ENCODE measurements at places on chromosomes 13 and 19. TPM values are rescaled to one million over a fixed set of nuclear protein-coding genes. Genes with fewer than 3 reads are reported as not detected.
A peak's percentile ranks its signal among the peaks of the same experiment; 100 is the strongest.

DNA sequence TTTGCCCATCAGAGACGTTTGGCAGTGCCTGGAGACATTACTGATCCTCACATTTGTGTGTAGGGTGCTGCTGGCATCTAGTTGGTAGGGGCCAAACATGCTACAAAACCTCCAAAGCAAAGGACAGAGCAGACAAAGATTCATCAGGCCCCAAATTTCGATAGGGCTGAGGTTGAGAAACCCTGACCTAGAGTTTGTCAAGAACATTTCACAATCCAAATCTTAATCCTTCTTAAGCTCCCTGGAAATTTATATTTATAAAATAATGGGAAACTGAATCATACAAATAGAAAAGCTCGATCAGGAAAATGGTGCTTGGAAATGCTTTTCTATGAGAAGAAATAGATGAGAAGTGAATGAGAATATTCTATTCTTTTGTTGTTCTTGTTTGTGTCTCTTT is 273.6 kb downstream of the DCT start:
- DNase-seq, result no peak
- no peak overlapping the region for H3K4me3 ChIP-seq
- H3K27me3 ChIP-seq, result no peaks in the 10 kb centered on the region

- H3K27me3 ChIP-seq, result no peaks in the 10 kb centered on the region
- no peak for DNase-seq
- no peak overlapping the region for H3K4me3 ChIP-seq
- peaks cover 4% of the 10 kb centered on the region for H3K4me1 ChIP-seq
Observed at GRCh38 chr19:3042621-3043267, 13.7 kb upstream of the TLE2 start.

DNA sequence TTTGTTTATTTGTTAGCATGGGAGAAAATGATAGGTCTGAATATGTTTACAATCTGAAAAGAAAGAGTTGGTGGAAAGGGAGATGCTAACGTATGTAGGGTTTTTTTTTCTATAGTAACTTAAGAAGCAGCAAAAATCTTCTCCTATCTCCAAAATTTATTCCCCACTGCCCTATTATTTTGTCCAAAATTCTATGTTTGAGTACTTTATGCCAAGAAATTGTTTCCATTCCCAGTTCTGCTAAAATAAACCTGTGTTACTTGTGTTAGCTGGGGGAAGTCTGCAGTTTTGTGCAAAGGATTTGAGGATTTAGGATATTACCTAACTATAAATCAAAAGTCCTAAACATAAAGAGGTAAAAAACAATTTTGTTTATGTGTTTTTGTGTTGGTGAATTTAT is 2770.4 kb upstream of the PCDH20 start:
- no peak for DNase-seq
- no peaks in the 10 kb centered on the region for H3K4me1 ChIP-seq
- no peak overlapping the region for H3K27ac ChIP-seq
- H3K4me3 ChIP-seq, result no peak overlapping the region
- H3K36me3 ChIP-seq, result no peaks in the 10 kb centered on the region

DNA sequence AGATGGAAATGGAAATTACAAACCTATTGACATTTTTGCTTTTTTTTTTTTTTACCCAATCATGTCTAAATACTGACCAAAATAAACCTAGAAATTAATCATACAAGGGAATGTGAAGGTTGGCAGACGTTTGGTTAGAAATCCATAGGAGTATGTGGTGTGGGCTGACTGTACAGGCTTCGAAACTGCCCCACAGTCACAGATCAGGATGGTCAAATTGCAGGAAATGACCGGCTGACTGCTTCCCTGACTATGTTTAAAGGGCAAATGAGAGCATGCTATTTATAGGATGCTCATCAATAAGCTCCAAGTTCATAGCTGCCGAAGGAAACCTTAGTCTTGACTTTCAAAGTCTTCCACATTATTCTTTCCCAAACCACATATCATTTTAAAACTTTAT is 118.4 kb downstream of the COG6 start:
- no peaks in the 10 kb centered on the region for H3K36me3 ChIP-seq
- H3K4me1 ChIP-seq, result no peaks in the 10 kb centered on the region
- no peak for DNase-seq
- no peak overlapping the region for H3K4me3 ChIP-seq

DNA sequence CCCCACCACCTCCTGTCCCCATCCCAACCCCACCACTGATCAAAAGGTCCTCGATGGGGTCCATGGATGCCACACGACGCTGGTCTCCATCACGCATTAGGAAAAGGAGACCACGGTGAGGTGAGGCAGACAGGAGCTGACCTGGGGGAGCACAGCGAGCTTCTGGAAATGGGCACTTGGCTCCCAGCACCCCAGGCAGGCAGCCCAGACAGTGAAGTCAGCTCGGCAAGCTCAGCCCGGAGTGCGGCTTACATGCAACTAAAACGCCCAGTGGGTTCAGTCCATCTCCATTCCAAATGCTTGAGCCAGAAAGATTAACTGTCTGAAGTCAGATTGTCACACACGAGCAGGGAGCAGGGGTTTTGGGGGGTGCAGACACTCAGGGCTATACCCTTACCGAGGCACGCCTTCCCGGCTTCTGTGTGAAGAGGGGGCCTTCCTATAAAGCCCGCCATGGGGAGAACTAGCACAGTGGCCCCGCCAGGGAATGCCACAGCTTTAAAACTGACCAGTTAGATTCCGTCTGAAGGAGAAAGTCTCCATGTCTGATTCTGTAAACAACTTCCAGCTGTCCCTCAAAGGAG is 79.4 kb downstream of the SPACA7 start:
- H3K36me3 ChIP-seq, result no peaks in the 10 kb centered on the region
- H3K27ac ChIP-seq, result no peak overlapping the region
- H3K4me1 ChIP-seq, result no peaks in the 10 kb centered on the region
- H3K4me3 ChIP-seq, result no peak overlapping the region
- DNase-seq, result peak; percentile 13

- H3K27me3 ChIP-seq, result no peaks in the 10 kb centered on the region
- no peaks in the 10 kb centered on the region for H3K36me3 ChIP-seq
- no peak overlapping the region for H3K27ac ChIP-seq
- H3K4me3 ChIP-seq, result no peak overlapping the region
- H3K4me1 ChIP-seq, result peaks cover 18% of the 10 kb centered on the region
- no peak for DNase-seq
Observed at GRCh38 chr13:51283371-51283770, 56.1 kb upstream of the SERPINE3 start.

DNA sequence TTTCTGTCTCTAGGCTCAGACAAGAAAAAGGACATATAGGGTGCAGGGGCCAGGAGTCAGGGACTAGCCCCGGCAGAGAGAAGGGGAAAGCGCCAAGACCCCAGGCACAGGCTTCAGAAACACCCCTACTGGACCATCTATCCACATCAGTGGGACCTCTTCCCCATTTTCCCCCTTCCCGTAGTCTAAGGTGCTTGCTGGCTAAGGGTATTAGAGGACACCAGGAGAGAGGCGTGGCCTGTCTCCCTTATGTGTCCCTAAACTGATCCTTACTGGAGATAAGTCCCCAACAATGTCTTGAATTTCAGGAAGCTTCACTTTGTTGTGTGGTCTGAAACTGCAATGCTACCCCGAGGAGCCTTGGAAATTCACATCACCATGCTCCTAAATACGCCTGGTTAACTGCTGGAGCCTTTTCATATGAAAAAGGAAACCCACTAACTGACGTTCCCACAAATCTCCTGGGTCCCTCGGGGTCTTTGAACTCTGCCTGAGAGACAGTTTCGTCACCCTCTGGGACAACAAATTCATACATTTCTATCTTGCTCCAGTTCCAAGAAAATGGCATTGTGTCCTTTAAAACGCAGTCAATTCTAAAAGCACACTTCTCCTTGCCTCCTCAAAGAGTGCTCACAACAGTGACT is 197.7 kb downstream of the COL4A1 start:
- peaks cover 23% of the 10 kb centered on the region for H3K4me1 ChIP-seq
- no peaks in the 10 kb centered on the region for H3K27me3 ChIP-seq
- H3K36me3 ChIP-seq, result no peaks in the 10 kb centered on the region
- H3K4me3 ChIP-seq, result no peak overlapping the region
- H3K27ac ChIP-seq, result no peak overlapping the region
- no peak for DNase-seq

DNA sequence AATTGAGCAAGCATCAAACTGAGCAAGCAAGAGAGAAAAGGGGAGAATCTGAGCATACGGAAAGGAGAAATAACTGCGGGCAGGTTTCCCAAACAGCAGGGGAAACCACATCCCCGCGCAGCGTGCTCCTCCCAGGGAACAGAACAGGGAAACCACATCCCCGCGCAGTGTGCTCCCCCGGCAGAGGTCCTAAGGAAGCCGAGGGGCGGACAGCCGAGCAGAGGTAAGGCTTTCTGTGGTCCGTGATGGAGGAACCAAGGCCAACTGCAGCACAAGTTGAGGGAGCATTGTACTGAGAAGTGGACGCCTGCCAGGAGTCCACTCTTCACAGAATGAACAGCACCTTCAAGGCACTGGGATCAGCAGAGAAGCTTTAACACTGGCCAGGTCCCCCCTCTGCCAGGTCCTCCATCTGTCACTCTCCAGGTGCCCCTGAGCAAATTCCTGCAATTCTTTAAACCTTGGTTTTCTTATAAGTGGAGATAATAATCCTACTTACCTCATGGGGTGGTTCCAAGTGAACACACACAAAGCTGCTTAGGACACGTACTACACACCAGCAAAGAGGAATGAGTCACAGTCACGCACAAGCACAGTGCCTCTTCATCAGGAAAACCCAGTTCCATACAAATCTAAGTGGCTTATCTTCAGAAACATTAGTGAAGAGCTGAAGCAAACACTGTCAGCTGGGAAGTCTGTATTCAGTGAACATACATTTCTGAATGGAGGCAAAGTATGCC is 23.0 kb upstream of the LAMP1 start:
- H3K27ac ChIP-seq, result no peak overlapping the region
- no peaks in the 10 kb centered on the region for H3K4me1 ChIP-seq
- H3K4me3 ChIP-seq, result no peak overlapping the region
- H3K27me3 ChIP-seq, result no peaks in the 10 kb centered on the region

DNA sequence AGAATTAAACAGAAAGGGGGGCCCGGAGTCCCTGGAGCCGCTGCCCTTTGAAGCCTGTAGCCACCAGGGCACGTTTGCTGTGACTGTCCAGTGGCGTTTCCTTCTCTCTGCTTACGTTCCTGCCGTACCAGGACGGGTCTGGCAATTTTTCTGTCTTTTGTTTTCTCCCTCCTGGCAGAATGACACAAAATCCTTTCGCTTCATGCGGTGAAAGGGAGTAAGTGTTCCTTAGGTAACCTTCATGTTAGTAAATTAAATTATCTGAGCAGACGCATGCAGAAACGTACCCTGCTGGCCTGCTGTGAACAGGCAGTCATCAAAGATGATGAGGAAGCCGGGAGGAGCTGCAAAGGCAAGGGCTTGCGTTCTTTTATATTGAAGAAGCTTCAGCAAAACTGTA is 299.3 kb upstream of the ARGLU1 start:
- no peaks in the 10 kb centered on the region for H3K36me3 ChIP-seq
- H3K4me3 ChIP-seq, result no peak overlapping the region
- H3K27me3 ChIP-seq, result no peaks in the 10 kb centered on the region
- no peaks in the 10 kb centered on the region for H3K4me1 ChIP-seq

GRCh38 chr19:39737891-39738290 is at the start of gene CLC:
CLC (minus strand) TSS chr19:39738029; CDS start chr19:39737952, 77 bp downstream.
- no peaks in the 10 kb centered on the region for H3K4me1 ChIP-seq
- no peak for DNase-seq
- H3K27me3 ChIP-seq, result no peaks in the 10 kb centered on the region
- no peak within 1 kb of the TSS for H3K27ac ChIP-seq

DNA sequence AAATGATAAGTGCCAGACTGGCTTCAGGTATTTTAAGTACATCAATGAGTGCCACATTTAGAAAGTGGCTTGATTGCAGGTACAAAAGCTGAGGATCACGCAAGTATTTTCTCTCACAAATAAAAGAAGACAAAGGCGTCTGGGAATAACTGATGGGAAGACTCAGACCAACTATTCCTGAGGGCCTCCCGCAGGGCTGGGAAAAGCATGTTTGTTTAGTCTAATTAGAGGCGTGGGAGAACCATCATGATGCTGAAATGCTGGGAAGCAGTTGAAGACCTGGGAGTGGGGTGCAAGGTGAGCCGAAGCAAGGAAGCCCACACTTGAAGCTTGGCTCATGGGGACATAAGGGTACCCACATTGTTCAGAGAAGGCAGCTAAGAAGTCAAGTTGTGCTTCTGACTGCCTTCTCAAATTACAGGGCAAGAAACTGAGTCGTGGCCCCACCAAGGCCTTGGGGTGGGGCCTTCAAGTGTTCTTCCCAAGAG is 536.0 kb downstream of the MYO16 start:
- DNase-seq, result no peak
- no peaks in the 10 kb centered on the region for H3K27me3 ChIP-seq

- DNase-seq, result no peak
- H3K4me1 ChIP-seq, result no peaks in the 10 kb centered on the region
- H3K36me3 ChIP-seq, result no peaks in the 10 kb centered on the region
Observed at GRCh38 chr13:101767131-101767530, 314.7 kb downstream of the ITGBL1 start.

DNA sequence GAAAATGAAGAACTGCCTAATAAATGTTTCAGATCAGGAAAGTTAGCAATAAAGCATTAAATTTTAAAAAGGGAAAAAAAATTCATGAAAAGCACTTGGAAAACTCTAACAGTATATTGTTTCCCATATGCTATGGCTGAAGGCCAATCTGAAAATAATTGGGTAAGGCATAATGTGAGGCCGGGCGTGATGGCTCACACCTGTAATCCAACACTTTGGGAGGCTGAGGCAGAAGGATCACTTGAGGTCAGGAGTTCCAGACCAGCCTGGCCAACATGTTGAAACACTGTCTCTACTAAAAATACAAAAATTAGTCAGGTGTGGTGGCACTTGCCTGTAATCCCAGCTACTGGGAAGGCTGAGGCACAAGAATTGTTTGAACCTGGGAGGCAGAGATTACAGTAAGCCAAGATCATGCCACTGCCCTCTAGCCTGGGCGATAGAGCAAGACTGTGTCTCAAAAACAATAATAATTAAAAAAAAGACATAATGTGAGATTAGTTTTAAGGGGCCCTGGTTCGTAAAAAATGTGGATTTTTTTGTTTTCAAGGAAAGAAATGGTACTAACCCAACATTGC is 15.2 kb downstream of the INTS6 start:
- no peaks in the 10 kb centered on the region for H3K36me3 ChIP-seq
- no peak overlapping the region for H3K4me3 ChIP-seq

DNA sequence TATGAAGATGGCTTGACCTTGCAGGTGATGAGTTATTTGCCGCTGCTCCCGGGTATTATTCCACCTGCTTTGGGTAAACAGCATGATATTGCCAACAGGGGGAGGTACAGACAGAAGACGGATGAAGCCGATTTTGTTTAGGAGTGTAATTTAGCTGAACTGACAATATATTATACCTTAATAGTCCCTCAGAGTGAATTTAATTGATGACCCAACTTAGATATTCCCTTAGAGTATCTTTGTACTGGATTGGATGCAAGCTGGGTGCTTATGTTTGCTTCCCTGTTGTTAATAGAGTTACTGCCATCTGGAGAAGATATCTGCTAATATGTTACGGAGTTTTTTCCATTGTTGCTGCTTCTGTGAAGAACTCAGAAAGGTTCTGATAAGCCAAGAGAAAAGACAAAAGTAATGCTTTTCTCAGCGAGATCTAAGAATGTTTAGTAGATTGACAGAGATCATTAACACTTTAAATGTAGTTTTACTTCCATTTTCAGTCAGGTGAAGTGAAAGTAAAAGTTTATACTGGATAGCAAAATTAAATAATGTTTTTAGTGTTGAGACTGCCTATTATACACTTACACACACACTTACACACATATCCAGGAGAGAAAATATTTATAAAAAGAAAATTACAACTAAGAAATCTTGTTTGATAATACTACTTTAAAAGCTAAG is 2220.8 kb upstream of the PCDH20 start:
- H3K36me3 ChIP-seq, result no peaks in the 10 kb centered on the region
- no peak overlapping the region for H3K4me3 ChIP-seq
- no peaks in the 10 kb centered on the region for H3K4me1 ChIP-seq

Gene PTH2
- total RNA-seq, result not detected

Gene RCBTB2
- 29.0 TPM for total RNA-seq

Gene MBNL2
- total RNA-seq, result 250 TPM

Gene GPR108
- 168 TPM for total RNA-seq

Gene ZNF790
- 8.6 TPM for total RNA-seq
